NCI-H1092 (cell line): ENCODE measurements at places on chromosomes 4 and X.

GRCh38 chr4:154312246-154312645 lies 179.4 kb downstream of the DCHS2 start:
- DNase-seq: no peak

GRCh38 chr4:138576684-138577083 lies 334.5 kb upstream of the SLC7A11 start:
- DNase-seq: no peak

GRCh38 chr4:106953036-106953705 lies 82.9 kb downstream of the DKK2 start:
- DNase-seq: no peak

DNA sequence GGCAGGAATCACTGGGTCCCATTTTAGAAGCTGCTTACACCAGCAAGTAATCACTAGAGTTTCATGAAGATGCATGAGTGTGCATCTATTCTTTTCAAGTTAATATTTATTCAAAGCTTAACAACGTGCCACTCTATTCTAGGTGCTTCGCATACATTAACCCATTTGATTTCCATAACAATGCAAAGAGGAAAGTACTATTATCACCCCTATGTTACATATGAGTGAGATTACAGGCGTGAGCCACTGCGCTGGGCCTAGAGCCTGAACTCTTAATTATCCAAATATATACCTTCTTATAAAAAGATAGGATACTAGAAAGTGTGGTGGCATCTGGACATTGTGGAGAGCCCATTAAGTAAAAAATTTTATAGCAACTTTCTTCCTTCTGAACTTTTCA lies 65.4 kb downstream of the CXCL13 start:
- DNase-seq: no peak

- DNase-seq: peak; percentile 40
These were observed 21.9 kb downstream of the ATP2B3 start for GRCh38 chrX:153539171-153539978.

- no peak for DNase-seq
These were observed 146.8 kb upstream of the IL1RAPL2 start for GRCh38 chrX:104419211-104419610.

GRCh38 chr4:161856711-161857326 lies 307.0 kb downstream of the FSTL5 start:
- no peak for DNase-seq

DNA sequence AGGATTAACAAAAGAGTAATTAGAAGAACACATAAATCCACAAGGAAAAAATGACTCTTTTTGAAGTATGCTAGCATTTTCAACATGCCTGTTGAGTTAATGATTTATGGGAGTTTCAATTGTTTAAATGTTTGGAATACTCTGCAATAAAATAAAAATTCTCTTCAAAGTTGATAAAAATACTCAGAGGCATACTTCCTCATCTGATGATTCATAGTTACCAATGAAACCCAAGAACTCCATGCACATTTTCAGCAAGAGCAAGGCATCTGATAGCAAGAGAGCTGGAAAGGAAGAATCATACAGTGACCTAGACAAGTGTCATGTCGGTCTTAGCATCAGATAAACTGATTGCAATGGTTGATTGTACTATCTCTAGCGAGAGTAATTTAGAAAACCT lies 443.7 kb upstream of the ATOH1 start:
- no peak for DNase-seq

DNA sequence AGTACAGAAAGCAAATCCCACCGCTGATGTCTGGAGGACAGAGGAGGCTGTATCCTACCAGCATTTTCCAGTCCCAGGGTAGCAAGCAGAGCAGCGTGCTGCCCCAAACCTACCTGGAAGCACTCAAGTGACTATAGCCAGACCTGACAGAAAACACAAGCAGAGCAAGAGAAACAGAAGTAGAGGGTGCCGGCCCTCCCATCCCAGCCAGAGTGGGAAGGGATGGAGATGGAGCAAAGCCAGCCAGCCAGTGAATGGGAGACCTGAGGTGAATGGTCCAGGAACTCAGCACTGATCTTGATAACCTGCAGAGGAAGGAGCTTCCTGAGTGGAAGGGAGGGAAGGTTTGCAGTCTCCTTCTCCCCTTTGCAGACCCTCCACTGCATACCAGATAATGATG lies 185.2 kb downstream of the MAML3 start:
- no peak for DNase-seq

DNA sequence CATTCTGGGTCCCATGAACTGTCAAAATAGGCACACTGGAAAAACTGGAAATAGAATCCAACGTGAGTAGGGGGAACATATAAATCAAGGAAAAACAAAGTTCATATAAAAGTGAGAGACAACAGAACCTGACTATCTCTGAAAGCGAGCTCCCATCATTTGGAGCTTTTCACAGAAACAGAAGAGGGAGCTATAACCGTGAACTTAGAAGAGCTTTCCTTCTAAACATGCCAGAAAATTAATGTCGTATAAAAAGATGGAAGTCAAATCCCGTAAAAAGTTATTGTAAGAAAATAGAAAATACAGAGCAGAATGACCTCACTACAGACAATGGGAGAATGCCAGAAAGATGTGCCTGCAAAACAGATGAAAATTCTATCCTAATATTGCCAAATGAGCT lies 23.9 kb upstream of the HSD17B10 start:
- DNase-seq: no peak

- DNase-seq: no peak
These were observed 260.3 kb upstream of the TENM3 start for GRCh38 chr4:181982856-181983255.

DNA sequence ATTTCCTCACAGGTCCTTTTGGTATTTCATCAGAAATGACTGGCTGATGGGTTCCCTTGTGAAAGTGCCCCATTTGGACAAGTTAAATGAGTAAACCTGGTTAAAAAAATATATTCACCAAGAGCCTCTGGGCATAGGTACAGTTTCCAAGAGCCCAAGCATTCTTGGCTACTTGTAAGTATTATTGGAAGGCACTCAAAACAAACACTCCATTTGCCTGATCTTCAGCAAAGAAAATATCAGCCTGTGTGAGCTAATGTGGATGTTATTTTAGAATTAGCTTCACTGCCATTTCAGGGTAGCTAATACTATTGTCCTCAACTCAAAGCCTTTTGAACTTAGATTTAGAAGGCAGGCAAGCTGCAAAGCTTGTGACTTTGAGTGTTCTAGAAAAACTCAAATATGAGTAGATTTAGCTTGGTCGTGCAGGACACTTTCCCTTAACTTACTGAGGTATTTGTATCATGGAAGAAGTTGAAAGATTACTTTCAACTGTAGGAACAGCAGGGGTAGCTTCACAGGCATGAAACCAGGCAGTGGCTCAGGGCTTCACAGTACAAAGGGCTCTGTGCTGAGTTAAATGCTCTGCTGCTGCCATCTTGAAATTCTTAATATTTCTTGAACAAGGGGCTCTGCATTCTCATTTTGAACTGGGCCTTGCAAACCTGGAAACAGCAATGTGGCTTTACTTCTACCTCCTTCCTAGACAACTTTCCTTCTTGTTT lies 177.2 kb downstream of the AMELX start:
- no peak for DNase-seq

GRCh38 chrX:29453333-29453732 lies 762.0 kb upstream of the MAGEB2 start:
- no peak for DNase-seq

GRCh38 chrX:146881521-146881920 lies 67.0 kb upstream of the CXorf51A start:
- no peak for DNase-seq

- DNase-seq: no peak
These were observed 429.3 kb downstream of the INPP4B start for GRCh38 chr4:142416711-142417275.

- DNase-seq: no peak
These were observed 60.6 kb downstream of the GABRA2 start for GRCh38 chr4:46329118-46329976.

DNA sequence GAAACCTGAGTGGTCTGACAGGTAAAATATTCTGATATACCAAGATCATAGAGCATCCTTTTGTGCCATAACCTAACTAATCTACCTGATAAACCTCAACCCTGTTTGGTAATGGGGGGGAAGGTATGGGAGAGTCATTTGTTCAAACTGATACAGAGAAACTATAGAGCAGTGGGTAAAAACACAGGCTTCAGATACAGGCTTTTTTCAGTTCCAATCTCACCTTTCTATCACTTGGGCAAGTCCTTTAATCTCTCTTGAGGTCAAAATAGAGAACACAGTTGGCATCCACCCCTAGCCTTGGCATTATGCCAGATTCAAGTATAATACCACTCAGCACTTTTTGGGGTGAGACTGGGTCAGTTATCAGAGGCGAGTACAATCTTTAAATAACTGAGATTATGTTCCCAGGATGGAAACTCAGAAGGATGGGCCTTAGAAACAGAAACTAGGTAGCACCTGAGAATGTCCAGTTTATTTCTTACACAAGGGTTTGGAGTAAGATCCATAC lies 880 bp upstream of the ETDC start:
- DNase-seq: no peak

GRCh38 chr4:38803833-38804653 lies 548 bp downstream of the TLR1 start:
- DNase-seq: no peak

- DNase-seq: no peak
These were observed 1174.4 kb upstream of the PCDH10 start for GRCh38 chr4:131974730-131975129.

DNA sequence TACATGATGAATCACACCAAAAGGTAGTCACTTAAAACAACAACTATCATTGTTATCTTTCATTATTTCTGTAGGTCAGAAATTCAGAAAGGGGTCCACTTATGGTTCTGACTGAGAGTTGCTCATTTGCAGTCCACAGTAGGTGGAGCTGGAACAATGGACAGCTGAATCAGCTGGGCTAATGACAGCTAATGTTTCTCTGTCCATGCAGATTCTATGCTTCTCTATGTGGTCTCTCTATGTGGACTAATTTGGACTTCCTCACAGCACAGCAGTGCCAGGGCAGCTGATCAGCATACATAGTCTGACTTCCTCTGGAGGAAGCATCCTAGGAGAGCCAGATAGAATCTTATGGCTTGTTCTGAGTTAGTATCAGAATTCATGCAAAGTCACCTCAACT lies 131.7 kb upstream of the INTU start:
- no peak for DNase-seq

DNA sequence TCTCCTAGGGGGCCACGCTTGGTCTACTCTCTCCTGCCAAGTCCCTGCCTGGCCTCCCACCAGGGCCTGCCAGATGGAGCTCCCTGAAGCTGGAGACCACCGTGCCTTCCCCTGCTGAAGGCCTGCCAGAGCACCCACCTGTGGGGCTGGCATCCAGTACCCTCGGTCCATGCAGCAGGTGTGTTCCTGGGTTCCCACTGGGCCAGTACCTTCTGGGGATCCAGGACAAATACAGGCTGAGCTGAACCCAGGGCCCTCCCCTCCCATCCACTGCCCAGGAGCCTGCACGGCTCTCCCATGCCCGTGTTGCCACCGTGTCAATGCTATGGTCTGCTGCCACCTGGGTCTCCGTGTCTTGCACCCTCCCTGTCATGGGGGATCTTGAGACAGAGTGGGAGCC lies 68.8 kb downstream of the ABLIM2 start:
- DNase-seq: no peak

DNA sequence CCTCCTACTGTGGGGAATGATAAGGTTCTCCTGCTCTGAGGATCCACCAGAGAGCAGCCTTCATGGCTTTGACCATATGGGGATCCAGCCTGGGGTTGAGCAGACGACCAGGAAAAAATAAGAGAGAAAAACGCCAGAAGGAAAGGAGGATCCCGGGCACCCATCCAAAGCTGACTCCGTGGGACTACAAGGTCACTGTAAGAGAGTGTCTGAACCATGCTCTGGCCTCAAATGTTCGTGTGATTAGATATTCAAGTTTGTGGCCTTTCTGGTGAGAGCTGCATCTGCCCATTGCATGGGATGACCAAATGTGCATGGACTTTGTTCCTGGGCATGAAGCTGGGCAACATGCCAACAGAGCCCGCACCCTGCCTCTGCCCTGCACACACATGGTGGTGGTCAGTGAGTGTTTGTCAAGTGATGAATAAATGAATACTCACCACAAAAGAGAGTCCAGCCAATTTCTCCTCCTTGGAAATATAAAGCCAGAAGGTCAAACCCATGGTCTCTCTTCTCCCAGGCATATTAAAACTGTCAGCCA lies 346.0 kb upstream of the GATB start:
- no peak for DNase-seq

DNA sequence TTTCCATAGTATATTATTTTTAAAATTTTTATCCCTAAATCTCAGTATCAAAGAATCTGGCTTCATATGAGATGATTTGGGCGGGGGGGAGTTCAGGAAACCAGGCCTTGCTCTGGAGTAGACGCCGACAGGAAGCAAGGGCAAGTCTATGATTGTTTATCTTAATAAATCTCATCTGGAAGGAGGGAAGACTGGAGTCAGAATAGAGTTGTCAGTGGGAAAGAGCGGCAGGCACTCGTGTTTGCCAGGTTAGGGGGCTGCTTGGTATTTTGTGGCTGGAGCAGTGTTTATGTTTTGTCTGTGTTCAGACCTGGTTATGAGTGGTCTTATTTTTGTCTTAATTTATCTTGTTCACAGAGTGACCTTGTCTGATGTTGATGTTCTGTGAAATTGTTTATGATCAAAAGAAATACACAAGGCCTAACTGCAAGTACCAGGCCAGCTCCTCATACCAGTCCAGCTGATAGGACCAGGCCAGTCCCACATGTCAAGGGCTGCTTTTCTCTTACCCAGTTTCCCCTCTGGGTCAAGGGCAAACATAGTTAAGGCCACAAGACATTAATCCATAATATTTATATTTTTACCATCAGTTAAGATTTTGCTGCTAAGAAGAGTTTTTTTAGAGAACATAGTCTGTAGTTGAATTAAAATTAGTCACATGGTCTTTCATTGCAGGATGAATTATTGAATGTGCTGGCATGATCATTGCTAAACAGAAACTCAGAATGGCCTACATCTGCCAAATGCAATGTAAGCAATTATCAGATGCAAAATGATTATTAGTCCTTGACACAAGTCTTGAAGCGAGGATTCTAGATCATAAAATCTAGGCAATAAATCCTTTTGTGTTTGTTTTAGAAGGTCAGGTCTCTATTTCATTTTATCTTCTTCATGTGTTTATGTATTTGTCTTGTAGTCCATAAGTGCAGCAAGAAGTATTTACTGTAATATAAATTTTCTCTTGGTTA lies 176.5 kb downstream of the GASK1B start:
- DNase-seq: no peak

- no peak for DNase-seq
These were observed 93.6 kb upstream of the CPEB2 start for GRCh38 chr4:14908635-14909034.

GRCh38 chr4:25021216-25021615 lies 9.5 kb downstream of the LGI2 start:
- DNase-seq: no peak

DNA sequence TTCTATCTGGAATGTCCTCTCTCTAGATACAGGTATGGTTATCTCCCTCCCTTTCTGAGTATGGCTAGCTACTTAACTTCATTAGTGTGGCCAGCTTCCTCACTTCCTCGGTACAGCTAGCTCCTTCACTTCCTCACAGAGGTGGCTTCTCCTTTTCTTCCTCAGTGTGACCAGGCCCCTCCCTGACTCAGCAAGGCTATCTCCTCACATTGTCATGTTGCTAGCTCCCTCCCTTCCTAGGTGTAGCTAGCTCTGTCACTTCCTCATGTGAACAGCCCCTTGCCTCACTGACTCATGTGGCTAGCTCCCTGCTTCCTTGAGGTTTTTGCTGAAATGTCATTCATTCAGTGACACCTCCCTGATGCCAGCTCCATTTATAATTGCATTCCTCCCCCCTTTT lies 67.3 kb upstream of the DDIT4L start:
- DNase-seq: no peak

GRCh38 chr4:123661080-123661737 lies 264.6 kb downstream of the SPRY1 start:
- DNase-seq: no peak
